RWPE1 (cell line): ENCODE measurements at places on chromosomes 12 and 14.

DNA sequence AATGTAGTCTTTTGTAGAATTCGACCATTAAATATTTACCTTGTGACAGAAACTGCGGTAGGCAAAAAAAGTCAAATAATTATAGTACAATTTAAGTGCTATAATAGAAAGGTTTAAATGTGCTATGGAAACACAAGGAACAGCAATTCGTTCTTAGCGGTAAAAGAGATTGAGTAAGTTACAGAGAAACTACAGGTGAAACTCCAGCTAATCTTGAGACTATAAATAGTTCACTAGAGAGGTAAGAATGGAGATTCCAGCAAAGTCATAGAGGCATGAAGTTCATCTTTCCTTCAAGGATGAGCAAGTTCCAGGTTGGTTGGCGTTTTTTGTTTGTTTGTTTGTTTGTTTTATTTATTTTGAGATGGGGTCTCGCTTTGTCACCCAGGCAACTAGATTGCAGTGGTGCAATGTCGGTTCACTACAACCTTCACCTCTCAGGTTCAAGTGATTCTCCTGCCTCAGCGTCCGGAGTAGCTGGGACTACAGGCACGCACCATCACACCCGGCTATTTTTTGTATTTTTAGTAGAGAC lies 878 bp upstream of the R3HDM2 start:
- no peak for DNase-seq

DNA sequence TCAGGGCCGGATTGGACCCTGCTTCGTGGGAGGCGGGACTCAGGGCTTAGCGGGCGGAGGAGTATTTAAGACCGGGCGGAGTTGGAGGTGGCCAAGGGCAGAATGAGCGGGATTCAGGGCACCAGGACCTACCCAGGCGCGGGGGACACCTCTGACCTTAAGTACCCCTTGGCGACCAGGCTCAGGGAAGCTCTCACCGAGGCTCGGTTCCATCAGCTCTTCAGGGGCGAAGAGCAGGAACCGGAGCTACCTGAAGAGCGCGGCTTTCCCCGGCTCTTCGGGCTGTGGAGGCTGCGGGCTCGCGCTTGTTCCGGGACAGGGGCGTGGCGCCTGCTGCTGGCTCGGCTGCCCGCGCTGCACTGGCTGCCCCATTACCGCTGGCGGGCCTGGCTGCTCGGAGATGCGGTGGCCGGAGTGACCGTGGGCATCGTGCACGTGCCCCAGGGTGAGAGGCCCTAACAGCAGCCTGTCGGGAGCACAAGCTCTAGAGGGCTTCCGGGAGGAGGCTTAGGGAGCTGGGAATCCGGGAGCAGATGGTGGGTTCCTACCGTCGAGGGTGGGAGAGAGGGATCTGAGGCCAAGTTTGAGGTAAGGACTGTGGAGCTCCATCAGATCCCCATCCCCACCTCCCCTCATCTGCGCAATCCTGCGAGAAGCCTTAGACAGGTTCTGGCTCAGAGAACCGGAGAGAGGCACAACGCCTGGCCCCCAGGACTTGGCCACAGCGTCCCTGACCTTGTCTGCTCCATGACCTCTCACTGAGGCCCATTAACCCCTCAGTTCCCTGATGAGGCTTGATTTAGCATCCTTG lies 8.4 kb downstream of the ARHGEF25 start:
- DNase-seq = no peak

DNA sequence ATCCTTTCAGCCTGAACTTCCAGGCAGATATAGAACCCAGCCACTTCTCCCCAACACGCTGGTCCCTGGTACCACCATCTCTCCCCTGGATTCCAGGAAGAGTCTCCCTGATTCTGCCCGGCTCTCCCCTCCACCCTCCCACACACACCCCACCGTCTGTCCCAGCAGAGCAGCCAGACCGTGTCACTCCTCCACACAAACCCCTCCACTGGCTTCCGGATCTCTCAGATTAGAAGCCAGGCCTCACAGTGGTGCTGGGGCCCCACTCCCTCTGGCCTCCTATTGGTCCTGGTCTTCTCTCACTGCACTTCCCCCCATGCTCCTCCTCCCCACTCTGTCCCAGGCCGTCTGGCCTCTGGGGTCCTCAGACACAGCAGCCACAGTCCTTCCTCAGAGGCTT lies 52.4 kb upstream of the CDKN3 start:
- DNase-seq = no peak

- DNase-seq = no peak
Observed at GRCh38 chr14:21999402-21999801, 325.8 kb upstream of the OR4E1 start.

DNA sequence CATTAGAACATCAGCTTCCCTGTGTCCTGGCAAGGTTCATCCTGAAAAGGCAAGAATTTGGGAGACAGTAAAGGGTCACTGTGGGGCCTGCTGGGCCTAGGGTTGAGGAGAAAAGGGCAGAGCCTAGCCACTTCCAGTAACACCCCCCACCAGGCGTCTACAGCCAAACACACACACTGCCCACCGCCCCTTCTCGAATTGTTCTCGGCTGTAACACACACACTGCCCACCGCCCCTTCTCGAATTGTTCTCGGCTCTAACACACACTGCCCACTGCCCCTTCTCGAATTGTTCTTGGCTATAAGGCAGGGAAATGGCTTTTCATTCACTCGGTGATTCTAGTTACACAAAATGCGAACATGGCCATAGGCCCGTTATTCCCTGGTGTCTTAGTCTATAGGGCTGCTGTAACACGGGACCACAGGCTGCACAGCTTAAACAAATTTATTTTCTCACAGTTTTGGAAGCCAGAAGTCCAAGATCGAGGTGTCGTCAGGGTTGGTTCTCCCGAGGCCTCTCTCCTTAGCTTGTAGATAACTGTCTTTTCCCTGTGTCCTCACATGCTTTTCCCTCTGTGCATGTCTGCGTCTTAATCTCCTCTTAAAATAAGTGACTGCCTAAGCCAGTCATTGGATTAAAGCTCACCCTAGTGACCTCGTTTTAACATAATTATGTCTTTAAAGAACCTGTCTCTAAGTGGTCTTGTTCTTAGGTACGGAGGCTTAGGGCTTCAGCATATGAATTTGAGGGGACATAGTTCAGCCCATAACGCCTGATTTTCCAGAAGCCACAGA lies 171.0 kb downstream of the ADGRD1 start:
- no peak for DNase-seq

DNA sequence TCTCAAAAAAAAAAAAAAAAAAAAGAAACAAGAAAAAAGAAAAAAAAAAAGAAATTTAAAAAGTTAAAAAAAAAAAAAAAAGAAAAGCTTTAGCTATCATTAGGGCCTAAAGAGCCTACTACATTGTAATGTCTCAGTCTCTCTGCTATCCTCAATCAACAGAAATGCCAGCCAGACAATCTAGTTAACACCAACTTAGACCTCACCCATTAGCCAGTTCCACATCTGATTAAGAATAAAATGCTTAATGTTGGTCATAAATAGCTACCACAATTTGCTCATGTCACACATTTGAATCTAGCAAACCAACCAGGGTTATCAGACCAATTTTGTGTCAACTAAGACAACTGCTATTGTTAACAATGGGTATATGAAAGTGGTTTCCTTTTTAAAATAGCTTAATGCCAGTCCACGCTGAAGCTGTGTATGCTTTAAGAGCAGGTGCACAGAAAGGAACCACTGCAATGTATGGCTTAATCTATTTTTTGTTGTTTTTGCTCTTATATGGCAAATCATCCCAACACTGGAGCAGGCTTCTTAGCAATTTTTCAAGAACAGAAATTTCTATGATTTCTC lies 45.5 kb upstream of the SELPLG start:
- no peak for DNase-seq

- no peak for DNase-seq
Observed at GRCh38 chr12:95720146-95720545, 70.4 kb downstream of the NTN4 start.

- no peak for DNase-seq
Observed at GRCh38 chr12:114430306-114430705, 24.4 kb upstream of the TBX5 start.

- DNase-seq = no peak
Observed at GRCh38 chr12:75727577-75727976, 216.2 kb upstream of the KRR1 start.

DNA sequence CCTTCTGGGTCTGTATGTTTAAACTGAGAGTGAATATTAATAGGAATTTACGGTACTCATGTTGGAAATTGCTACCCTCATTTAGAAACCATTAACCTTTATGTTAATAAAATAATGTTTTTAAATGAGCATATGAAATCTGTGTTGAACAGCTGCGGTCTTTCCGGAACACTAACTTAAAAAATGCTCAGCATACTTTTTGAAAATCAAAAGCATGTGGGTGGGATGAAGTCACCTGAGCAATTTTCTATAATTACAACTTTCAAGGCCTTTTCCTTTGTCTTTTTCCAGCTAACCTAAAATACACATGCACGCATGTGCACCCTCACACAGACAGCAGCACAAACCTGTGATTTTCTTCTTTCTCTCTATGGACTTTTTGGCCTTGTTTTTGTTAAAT lies 39.8 kb downstream of the BORCS5 start:
- DNase-seq = no peak

- peak; percentile 31 for DNase-seq
Observed at GRCh38 chr12:75694534-75695268, 183.3 kb upstream of the KRR1 start.

DNA sequence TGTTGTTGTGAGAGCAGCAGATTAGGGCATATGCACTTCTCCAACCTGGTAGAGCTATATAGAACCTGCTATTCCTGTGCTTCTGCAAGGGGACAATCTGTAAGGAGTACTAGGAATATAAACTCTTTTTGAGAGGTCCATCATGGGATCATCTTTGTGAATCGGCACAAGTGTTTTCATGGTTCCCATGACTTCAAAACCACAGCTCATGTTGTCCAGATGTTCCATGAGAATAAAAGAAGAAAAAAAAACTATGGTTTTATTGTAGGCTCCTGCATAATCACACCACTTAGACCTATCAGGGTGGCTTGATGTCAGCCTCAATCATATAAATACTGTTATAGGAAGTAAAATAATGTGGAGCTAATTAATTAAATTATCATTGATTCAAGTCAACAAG lies 311.4 kb upstream of the ATP2B1 start:
- no peak for DNase-seq

DNA sequence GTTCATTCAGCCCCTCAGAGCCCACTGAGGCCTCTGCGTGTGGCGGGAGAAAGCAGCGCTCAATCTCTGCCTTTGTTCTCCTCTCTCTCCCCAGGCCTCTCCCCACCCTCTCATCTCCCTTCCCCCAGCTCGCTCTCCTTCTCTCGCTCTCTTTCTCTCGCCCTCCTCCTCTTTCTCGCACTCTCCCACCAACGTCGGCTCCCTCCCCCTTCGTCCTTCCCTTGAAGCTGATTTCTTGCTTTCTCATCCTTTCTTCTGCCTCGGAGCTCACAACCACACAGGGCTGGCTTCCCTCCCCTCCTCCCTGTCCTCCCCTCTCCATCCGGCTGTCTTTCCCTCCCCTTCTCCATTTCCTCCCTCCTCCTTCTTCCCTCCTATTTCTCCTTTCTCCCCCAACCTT lies 96.4 kb downstream of the LRRC74A start:
- no peak for DNase-seq

- no peak for DNase-seq
Observed at GRCh38 chr12:112503512-112503911, 84.8 kb downstream of the PTPN11 start.

DNA sequence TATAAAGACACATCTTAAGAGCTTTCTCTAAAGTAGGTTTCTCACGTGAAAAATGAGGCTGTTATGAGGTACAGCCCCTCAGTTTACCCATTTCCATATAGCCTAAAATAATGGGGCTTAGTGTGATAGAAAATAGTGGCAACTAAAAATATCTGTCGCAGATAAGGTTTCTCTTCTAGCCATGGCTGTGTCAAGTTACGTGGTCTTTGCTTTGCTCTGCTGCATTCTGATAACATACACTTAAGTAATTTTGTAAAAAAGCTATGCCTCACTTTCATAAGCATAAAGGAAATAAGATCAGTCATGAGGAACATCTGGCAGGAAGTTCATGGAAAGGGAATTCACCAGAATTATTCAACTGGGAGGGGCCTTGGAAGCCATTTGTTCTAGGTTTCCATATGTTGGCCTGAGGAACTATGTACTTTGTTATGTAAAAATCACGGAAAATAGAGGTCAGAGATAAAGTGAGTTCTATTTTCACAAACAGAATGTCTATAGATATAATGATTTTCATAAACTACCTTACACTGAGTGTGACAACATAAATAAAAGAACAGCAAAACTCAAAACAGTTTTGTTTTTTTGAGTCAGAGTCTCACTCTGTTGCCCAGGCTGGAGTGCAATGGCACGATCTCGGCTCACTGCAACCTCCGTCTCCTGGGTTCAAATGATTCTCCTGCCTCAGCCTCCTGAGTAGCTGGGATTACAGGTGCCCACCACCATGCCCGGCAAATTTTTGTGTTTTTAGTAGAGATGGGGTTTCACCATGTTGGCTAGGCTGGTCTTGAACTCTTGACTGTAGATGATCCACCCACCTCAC lies 195.6 kb upstream of the KRR1 start:
- no peak for DNase-seq

DNA sequence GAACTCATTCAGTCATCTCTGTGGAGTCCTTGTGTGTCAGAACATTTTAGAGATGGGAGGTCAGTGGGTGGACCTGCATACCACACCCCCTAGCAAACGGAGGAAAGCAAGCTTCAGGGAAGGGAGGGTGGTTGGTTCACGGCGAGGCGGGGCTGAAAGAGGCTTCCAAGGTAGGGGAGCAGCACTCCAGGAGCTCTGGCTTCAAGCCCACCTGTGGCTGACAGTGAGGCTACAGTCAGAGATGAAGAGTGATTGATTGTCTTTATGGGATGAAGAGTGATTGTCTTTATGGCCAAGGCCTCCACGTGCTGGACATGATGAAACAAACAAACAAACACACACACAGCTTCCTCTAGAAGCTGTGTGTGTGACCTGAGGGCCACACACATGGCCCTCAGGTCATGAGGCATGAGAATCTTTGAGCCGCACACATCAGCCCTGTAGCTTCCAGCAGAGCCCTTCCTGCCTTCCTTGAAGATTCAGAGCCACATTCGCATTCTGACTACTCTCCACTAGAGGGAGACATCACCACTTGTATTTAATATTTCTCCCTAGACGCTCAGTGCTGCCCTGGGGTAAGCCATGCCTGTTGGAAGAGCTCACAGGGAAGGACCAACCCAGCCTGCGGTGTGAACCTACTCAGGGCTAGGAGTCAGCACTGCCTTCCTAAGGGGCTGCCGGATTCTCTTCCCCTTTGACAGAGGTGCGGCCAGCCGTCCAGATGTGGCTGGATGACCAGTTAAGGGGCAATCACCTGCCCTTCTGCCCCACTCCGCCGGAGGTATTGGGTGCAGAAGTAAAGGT lies 54.4 kb upstream of the KCNA1 start:
- DNase-seq = peak; percentile 56

- no peak for DNase-seq
Observed at GRCh38 chr12:129550353-129550752, 353.5 kb downstream of the TMEM132D start.

- no peak for DNase-seq
Observed at GRCh38 chr12:32367381-32367780, 32.0 kb upstream of the FGD4 start.

GRCh38 chr12:56317675-56318074 lies 1.9 kb upstream of the CNPY2 start:
- DNase-seq = no peak

DNA sequence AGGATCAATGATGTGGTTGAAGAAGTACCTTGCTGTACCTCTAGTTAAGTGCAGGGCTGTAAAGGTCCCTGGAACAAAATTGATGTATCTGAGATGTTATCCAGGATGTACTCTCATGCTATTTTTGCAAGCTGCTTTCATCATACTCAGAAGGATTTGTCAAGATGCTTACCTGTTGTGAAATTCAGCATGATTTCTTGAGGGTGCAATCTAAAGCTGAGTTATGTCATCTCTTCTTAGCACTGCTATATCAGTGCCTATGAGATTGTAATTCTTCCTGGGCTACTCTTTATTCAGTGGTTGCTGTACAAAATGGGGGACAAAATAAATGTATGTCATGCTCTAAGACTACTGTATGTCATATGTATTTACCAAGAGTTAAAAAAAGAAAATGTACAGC lies 340.7 kb upstream of the LMO3 start:
- DNase-seq = no peak
